ENCODE measurements at places on chromosomes 4 and X.

GRCh38 chrX:150547375-150548115, 20.9 kb upstream of the MTM1 start:
- no peak for DNase-seq

- DNase-seq, result no peak
Observed at GRCh38 chr4:60605646-60606354, 594.3 kb upstream of the ADGRL3 start.

- no peak for DNase-seq
Observed at GRCh38 chr4:184234155-184234554, 16.5 kb upstream of the ENPP6 start.

DNA sequence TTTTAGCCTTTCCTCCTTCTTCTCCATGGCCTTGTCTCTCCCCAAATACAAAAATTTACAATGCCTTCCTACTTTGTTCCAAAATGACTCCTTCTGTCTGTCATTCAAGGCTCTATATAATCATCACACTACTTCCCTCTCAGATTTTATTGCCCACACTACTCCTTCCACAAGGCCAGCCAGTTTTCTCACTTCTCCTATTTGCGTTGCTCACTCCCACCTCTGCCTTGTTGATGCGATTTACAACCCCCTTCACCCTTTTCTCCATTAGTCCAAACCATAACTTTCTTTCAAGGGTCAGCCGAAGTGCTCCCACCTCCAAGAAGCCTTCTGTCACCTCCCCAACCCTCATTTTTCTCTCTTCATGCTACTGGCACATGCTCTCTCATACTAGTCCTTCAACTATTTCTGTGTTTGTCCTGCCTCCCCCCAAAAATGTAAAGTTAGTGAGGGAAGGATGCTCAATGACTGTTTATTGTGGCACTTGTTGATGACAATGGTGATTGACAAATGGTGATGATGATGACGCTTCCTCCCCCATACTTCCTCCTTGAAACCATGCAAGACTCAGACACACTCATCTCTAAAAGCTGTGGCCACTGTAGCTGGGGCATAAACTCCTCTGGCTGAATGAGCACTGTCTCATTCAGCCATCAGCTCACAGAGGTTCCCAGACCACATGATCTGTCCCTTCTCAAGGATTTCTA, 2.7 kb upstream of the XKRX start:
- no peak for DNase-seq

GRCh38 chr4:10982305-10982704, 297.7 kb upstream of the CLNK start:
- no peak for DNase-seq

GRCh38 chr4:57318703-57319102, 208.5 kb upstream of the IGFBP7 start:
- DNase-seq, result no peak

- no peak for DNase-seq
Observed at GRCh38 chr4:86451560-86452330, 91.9 kb upstream of the MAPK10 start.

Data from thymus (tissue), 14 donors.